ENCODE measurements at places on chromosomes 1 and 21. TPM values are rescaled to one million over a fixed set of nuclear protein-coding genes. Genes with fewer than 3 reads are reported as not detected.

Gene KCNE2
- 1.8 TPM for polyA plus RNA-seq

Gene RGS16
- 0.96 TPM for polyA plus RNA-seq

Gene SH2D1B
- 0.13 TPM for polyA plus RNA-seq

Gene BROX
- polyA plus RNA-seq, result 56.3 TPM

Gene SLC5A3
- 43.7 TPM for polyA plus RNA-seq

Gene PDC
- polyA plus RNA-seq, result 0.35 TPM

Gene PADI4
- 0.17 TPM for polyA plus RNA-seq

GRCh38 chr1:150650193-150650592, 20.8 kb upstream of the ENSA start:
- DNase-seq, result no peak

DNA sequence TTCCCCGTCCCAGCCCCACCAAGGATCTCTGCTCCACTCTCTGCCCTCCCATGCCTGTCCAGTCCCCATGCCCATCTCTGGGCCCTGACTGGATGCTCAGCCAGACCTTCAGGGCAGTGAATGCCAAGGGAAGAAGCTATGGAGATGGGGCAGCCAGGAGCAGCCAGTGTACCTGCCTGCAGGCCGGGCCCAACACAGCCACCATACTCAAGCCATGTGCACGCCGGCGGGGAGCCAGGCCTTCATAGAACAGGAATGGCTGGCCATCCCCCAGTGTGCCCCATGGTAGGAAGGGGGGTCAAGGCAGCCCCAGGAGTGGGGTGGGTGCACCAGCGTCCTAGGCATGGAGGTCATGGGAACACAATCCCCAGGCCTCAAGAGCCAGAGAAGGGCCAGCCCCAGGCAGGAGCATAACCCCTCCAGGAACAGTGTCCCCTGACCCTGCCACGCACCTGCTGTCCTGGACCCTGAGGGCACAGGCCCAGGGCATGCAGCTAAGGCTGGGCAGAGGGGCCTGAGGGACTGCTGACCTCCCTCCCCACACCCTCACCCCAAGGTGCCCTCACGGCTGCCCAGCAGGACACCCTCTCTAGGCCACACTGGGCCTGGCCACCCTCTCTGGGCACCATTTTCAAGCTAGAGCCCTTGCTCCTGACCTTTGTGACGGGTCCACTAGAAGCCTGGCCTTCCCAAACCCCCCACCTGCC, 20.3 kb upstream of the ARF1 start:
- DNase-seq, result no peak

DNA sequence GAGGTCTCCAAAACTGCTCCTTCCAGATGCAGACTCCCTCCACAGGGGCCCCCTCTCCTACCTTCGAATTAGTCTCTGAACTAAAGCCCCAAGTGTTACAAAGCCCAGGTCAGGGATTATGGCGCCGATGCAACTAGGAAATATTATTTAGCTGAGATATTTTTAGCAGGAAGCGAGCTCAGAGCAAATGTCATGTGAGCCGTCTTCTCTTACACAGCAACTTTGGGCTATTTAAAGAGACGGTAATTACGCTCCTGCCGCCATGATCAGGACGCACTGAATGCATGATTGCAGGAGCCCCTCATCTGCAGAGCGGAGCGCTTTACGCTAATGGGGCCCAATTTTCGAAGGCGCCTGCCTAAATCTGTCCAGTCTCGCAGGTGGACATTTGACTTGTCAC, 55.3 kb upstream of the TARDBP start:
- no peak for DNase-seq

- DNase-seq, result no peak
Observed at GRCh38 chr1:246856371-246856770, 75.4 kb downstream of the AHCTF1 start.

All from left kidney (tissue), 8 donors.